Keratinocyte (primary cell): ENCODE measurements at places on chromosomes 1 and 21. TPM values are rescaled to one million over a fixed set of nuclear protein-coding genes. Genes with fewer than 3 reads are reported as not detected.

GRCh38 chr1:150995896-150996295 lies 10.8 kb downstream of the MINDY1 start:
- DNase-seq: no peak

The TMEM269 gene
- 0.12 TPM in 1 of 3 replicates, not detected in the others for polyA plus RNA-seq

- DNase-seq: no peak
Observed at GRCh38 chr1:190759807-190760206, 282.1 kb upstream of the BRINP3 start.

DNA sequence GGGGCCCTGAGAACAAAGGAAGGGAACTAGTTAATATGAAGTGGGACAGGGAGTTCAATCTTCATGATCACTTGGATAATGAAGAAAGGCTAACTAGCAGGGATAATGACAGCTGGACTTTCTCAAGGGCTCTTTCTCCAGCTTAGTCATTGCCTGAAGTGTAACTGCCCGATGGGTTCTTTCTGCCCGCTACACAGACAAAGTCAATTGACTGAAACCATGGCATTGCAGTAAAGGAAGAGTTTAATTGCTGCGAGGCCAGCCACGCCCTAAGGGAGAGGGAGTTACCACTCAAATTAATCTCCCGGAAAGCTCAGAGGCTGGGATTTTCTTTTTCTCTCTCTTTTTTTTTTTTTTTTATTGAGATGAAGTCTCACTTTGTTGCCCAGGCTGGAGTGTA lies 16.6 kb upstream of the SLC2A5 start:
- no peak for DNase-seq
